Breast epithelium (tissue), 4 donors: ENCODE measurements at places on chromosomes 5 and 9.

DNA sequence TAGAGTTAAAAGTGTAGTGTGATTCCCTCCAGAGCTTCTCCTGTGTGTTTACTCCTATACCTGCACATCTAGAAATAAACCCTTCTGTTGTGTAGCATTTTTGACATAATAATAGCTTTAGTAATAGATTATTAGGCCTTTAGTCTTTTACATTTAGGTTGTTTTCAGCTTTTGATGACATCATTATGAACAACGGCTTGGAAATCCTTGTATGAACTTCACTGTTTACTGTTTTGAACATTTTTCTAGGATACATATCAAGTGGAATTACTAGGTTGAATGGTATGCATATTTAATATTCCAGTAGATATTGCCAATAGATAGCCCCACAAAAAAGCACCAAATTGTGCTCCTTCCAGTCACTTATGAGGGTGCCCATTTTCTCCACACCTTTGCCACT, 174.0 kb downstream of the ARHGAP26 start:
- DNase-seq, result no peak

DNA sequence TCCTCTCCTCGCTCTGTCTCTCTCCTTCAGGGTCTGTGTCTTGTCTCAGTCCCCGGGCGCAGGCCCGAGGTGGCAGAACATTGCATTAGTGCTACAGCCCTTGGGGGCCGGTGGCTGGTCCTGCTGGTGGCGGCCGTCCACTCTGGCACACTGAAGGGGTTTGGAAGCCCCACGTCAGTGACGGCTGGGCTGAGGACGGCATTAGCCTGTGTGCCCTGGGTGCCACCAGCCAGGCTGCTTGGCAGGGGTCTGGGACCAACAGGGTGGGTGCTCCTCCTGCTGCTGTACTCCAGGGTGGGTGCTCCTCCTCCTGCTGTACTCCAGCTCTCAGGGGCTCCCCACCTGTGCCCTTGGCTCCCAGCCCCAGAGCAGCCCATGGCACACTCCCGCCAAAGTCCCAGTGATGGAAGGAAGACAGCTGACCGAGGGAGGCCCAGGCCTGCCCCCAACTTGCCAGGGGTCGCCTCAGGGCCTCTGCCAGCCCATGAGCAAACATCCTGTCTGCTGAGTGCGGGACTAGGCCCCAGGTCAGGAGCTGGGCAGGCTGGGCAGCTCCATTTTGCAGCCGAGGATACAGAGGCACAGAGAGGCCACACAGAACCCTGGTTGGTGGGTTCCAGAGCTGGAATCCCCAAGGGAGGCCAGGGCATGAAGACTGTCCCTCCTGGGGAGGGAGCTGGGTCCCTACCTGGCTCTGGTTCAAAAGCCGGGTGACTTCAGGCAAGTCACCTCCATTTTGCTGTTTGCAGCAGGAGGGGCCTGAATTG, 27.3 kb downstream of the SARDH start:
- DNase-seq, result no peak

DNA sequence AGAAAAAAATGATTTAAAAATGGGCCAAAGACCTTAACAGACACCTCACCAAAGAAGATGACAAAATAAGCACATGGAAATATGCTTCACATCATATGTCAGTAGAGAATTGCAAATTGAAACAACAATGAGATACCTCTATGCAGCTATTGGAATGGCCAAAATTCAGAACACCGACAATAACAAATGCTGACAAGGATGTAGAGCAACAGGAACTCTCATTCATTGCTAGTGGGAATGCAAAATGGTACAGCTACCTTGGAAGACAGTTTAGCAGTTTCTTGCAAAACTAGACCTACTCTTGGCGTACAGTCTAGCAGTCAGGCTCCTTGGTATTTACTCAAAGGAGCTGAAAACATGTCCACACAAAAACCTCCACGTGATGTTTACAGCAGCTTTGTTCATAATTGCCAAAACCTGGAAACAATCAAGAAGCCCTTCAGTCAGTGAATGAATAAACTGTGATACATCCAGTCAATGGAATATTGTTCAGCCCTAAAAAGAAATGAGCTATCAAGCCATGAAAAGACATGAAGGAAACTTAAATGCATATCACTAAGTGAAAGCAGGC, 10.5 kb upstream of the MVB12B start:
- DNase-seq, result no peak

- peak; percentile 51 for DNase-seq
Measured at GRCh38 chr9:127132921-127133647, 10.6 kb upstream of the ANGPTL2 start.

- DNase-seq, result no peak
Measured at GRCh38 chr5:52909192-52909591, 80.0 kb upstream of the ITGA2 start.

GRCh38 chr9:33229359-33230114, 10.4 kb upstream of the SPINK4 start:
- peak; percentile 84 for DNase-seq

DNA sequence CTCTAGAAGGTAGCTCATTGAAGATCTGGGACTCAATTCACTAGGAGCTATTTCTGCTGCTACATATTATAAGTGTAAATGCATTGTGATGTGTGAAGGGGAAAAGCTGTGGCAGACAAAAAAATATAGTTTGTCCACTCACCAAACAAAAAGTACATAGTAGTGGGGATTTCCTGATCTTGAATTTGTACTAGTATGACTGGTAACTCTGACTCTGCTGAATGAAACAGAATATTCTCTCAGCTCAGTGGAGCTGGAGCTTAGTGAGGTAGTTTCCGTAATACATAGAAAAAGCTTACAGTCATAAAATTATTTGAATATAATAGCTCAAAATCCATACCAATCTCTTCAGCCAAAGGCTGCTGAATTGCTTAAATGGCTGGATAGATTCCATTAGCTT, 455.6 kb upstream of the CD180 start:
- DNase-seq, result no peak

GRCh38 chr5:82884821-82885471, 192.2 kb downstream of the TMEM167A start:
- no peak for DNase-seq

GRCh38 chr5:116410336-116410890, 164.2 kb downstream of the SEMA6A start:
- DNase-seq, result no peak

GRCh38 chr9:71552480-71552879, 215.8 kb downstream of the CEMIP2 start:
- no peak for DNase-seq

- no peak for DNase-seq
Measured at GRCh38 chr9:19271081-19271480, 40.6 kb downstream of the DENND4C start.

DNA sequence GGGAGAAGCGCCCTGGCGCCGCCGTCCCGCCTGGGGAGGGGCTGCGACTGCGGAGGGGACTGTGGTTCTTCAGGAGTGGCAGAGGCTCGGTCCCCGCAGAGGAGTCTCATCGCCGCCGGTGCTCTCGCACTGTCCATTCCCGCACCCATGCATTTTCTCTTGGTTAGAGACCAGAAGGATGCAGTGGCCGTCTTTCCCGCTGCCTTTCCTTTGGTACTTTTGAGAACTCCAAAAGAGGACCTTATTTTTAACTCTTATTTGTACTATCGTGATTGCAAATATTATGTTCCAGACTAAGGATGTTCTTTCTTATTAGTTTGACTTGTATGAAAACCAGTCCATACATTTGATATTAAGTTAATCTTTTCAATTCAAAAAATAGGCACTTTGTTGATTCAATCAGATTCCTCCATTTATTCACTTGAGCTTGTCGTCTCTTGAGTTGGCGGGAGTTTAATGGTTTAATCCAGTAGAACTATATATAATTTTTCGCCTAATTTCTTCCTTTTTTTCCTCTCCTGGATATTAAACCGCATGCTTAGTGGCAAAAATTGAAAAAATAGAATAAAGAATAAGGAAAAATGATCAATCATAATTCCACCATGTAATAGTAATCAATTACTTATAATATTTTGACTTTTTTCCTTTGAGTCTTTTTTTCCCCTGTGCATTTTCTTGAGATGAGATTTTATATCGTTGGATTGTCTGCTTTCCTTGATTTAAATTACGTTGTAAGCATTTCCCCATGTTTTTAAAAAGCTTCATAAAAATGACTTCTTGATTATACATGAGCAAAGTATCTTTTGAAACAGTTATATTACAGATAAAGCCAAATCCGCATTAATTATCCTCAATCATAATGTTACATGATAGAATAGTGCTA, 861 bp downstream of the ZFYVE16 start:
- peak; percentile 32 for DNase-seq

DNA sequence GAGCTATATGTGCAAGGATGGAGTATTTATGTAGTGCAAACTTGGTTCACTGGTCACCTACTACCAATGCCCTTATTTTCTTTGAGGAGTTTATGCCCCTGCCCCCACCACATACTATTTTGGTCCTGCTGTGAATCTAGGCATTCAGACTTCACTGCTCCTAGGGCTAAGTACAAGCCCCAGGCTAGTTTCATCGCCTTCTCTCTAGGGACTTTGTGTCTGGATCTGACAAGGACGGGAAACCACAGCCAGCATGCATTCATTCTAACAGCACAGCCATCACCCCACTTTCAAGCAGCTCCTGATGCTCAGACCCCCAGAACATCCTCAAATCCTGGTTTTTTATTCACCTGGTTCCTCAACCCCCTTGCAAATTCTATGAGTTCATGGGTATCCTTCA, 56.8 kb downstream of the DRD1 start:
- DNase-seq, result no peak

DNA sequence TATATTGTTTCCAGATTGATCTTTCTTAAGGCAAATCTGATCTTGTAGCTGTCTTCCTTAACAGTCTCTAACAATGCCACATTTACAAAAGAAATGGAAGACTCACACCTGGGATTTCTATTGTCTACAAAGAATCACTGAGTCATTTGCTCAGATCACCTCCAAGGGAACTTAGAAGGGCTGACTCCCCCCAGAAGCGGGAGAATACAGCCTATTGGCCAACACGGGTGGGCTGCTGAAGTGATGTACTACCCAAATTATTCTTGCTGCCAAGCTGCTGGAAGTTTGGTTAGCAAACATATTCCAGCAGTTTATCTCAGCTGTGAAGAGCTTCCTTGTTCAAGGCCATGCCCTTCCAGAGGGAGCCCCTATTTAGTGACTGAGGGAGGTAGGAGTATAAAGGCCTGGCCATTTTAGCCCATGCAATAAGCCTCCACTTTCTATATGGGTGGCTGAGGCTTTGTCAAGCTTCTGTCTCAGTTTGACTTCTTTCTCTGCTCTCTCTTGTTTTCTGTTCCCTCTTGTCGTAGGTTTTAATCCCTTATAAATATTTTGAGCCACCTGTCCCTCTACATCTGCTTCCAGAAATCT, 379.4 kb downstream of the PRR16 start:
- DNase-seq, result no peak
